GF-D8 (cell line): ENCODE measurements at places on chromosomes 3 and 15.

DNA sequence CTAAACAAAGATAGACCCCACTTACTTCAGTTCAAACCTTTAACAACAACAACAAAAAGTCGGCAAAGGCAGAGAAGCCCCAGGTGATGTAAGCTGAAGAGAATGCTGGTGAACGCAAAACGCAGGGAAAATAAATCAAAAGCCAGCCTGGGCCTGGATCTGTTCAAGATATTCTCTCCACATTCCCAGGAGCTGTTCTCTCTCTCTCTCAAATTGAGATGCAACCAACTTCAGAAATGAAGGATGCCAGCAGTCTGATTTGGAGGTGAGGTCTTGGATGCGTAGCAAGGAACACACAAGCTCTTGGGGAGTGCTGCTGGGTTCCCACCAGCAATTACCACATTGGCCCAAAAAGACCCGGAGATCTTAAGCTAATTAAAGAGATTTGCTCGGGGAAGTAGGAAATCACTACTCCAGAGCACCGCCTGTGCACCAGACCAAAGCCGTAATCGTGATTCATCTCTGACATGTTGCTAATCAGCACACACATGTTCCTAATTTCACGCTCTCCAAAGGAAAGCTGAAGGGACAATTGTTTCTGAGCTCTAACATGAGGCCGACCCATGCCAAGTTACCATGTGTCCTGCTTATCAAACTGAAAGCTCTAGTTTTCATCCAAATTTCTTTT, 37.1 kb downstream of the IL17RD start:
- DNase-seq = no peak

GRCh38 chr3:43104660-43105595, 951 bp downstream of the POMGNT2 start:
- no peak for DNase-seq

GRCh38 chr15:78922527-78922926, 22.3 kb downstream of the CTSH start:
- DNase-seq = no peak

GRCh38 chr15:88747631-88748030, 55.6 kb upstream of the ACAN start:
- no peak for DNase-seq

DNA sequence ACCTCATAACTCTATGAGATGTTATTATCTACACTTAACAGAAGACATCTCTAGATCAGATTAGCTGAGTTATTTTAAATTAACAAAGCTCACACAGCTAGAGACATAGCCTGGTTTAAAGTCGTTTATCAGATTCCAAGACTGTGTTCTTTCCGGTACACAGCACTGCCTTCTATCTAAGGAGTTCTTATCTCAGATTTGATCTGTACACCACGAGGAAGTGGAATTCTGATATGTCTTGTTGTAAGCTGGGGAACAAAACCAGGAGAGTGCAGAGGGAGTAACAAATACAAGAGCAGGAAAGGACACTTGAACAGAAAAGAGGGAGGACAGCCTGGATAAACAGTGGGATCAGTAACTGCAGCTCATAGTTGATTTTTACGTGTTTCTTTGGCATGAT, 61.7 kb upstream of the KCNMB2 start:
- no peak for DNase-seq

DNA sequence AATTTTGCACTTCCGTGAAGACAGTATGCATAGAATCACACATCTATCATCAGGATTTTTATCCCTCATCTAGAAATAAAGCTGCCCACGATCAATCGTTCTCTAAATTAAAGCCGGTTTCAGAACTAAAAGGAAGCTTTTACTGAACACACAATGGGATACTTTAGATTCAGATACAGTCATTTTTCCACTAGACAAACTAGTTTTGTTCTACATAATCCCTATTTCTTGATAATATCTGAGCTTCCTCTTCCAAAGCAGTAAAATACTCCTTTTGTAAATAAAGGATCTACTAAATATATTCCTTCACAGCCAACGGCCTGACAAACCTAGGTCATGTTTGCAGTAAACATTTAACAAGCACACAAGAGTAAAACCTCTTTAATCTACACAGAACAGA, 2.0 kb upstream of the GANC start:
- no peak for DNase-seq

GRCh38 chr15:39746714-39747276, 35.8 kb downstream of the FSIP1 start:
- no peak for DNase-seq

DNA sequence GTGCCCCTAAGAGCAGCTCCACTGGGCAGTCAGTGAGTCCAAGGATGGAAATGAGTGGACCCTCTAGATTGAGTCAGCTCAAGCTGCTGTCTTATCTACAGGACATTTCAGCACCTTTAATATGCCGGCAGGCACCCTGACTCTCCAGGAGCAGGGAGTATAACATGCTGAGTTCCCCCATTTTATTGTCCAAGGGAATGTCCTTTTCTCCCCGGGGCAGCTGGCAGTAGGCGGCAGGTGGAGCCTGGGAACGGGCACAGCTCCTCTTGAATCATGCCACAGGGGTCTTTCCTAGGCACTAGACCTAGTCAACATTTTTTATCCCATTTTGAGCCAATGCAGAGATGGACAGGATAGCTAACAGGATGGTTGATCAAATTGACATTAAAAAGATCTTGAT, 14.8 kb downstream of the WNT7A start:
- DNase-seq = no peak

DNA sequence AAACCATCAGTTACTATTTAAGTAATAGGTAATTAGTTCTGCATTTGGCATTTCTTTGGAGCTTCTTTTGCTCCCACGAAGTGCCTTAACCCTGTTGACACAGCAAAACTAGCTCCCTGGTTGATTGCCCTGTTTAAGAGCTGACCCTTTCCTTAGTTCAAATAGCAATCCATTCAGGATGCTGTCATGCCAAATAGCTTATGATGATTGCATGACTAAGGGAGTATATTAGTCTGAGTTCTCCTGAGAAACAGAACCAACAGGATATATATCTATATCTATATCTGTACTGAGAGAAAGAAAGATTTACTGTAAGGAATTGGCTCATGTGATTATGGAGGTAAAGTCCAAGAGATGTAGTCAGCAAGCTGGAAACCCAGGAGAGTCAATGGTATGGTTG, 50.3 kb upstream of the SPRED1 start:
- DNase-seq = no peak

DNA sequence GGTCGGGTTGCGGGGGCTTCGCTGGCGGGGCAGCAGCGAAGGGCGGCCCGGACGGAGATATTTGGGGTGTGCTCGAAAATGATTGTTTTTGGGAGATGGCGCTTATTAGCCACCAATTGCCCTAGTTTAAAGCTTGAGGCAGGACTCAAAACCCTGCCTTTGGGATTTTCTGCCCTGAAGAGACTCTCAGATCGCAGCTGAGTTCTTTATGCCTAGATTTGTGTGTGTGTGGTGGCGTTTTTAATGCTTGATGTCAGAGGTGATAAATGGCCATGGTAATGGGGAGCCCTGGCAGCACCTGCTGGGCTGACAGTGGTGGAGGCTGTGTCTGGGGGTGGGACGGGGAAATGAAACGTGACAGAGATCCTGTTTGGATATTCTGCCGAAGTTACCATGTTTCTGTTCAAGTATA, 604 bp downstream of the KCTD6 start:
- no peak for DNase-seq

DNA sequence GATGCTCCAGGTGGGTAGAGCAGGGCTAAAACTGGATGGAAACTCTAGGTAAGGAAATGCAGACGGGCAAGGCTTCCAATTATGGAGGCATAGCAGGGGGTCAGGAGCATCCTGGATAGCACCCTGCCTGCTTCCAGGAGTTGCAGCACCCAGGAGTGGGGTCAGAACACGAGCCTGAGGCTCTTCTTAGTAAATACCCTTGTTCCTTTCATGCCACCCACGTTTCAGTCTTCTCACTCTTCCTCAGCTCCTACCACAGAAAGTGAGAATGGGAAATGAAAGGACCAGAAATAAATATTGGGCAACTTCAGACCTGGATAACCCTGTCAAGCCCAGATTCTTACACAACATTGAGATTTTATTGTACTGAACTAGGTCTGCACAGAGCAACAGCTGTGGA, 16.4 kb downstream of the CCR1 start:
- DNase-seq = peak; percentile 7

GRCh38 chr15:72474466-72474911, 359 bp downstream of the ARIH1 start:
- no peak for DNase-seq

DNA sequence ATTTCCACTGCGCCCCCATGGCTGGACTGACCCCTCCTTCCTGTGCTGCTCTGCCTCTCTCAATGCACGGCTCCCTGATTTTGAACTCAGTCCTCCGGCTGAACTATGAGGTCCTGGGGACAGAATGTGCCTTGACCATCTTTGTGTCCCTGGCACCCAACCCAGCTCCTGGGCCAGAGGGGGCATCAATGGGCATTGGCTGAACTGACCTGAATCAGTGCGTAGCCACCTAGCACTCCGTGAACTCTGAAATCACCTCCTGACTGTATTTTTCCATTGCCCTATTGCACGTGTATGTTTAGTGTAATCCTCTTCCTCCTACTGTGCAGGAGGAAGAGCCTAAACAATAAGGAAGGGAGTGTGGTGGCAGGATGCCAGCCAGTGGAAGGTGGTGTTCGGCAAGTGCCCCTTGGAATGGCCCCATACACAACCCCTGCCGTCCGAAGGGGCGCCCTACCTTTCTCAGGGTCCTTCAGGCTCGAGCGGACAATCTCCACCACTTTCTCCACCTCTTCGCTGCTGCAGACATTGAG, 33.5 kb downstream of the BDH1 start:
- DNase-seq = no peak

DNA sequence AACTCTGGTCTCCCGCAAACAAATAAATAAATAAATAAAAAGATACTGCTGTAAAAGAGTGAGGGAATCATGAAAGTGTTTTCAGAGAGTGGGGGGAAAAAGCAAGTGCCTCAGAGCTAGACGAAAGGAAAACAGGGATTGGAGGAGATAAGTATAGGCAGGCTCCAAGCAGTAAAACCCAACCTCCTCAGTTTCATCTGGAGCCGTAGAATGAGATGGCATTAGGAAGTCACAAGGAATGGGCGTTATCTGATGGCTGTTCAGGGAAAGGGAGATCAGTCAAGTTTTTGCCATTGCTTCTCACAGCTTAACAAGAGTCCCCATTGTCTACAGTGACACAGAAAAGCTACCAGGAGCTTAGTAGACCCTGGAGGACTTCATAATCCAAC, 451.5 kb upstream of the PPP2R3A start:
- DNase-seq = no peak

GRCh38 chr3:158908187-158908734, 106.4 kb downstream of the MFSD1 start:
- DNase-seq = no peak

DNA sequence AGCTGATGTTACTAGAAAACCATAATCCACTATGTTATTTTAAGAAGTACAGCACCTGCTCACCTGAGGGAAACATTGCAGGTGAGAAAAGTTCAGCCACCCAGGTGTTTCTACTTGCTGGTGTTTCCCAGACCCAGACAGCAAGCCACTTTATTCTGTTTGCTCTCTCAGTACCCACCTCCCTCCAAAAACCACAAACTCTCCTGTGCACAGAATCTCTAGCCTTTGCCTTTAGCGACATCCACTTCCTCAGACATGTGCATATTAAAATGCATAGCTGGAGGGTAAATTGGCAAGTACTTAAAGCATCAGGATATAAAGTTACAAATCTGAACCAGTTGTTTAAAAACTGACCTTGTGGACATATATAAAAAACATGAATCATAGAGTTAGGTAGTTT, 36.7 kb downstream of the VGLL3 start:
- no peak for DNase-seq

DNA sequence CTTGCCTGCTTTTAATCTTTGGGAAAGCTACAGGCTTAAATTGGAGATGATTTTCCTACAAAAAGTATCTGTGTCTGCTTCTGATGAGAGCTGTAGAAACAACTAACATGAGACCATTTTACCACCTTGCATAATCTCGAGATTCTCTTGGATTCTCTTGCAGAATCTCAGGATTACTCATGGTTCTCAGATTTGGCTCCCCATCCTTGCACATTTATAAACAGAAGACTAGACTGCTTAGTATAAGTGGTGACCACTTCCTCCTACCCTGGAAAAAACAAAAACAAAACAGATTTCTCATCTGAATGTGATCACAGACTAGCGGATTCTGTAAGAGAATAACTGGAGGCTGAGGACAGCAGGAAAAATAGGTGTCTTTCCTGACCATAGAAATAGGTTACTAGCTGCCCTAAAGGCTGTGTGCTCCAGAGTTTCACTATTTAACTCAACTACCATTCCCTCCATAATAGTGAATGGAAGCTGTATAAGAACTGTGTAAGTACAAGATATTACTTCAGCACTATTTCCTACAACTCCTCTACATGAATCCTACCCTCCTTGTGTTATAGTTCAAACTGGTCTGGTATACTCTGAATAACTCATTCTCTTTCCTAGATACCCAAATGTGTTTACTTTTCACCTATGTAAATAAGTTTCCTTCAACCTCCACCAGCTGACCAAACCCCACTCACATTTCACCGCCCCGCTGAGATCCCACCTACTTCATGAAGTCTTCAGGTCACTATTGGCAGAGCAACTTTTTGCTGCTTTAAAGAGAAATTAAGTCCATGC, 122.2 kb upstream of the C2CD4B start:
- no peak for DNase-seq

- DNase-seq = no peak
Measured at GRCh38 chr3:16262174-16262573, 2.6 kb downstream of the DPH3 start.
